ENCODE measurements at places on chromosomes 7 and 10.

DNA sequence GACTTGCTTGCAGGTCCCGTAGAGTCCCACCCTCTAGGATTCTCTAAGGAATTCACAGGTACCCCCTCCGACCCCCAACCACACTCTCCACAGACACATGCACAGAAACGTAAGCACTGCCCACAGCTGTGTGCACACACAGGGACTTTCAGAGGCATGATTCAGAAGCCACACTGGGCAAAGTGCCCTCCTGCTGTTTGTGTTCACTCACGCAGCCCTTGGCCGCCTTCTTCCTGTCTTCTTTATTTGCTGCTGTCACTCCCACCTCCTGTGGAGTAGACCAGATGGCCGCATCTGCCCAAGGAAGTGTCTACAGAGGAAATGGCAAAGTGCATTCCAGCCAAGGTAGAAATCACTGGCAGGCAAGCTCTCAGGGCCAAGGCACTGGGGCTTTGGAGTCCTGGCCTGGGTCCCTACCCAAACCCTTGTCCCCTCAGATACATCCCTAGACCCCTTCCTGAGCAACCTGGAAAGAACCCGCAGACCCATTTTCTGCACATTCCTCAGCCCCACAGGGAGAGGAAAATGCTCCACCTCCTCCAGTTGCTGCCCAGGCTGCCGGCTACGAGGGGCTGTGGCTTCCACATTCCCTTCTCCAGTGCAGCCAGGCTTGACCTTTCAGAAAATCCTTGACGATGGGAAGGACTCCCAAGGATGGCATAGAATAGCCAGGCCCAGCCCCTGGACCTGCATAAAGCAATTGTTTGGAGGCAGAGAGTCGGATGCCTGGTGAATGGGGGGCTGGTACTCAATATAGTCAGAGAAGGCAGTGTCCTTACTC lies 21.6 kb upstream of the GIMAP8 start:
- peak; percentile 87 for DNase-seq

DNA sequence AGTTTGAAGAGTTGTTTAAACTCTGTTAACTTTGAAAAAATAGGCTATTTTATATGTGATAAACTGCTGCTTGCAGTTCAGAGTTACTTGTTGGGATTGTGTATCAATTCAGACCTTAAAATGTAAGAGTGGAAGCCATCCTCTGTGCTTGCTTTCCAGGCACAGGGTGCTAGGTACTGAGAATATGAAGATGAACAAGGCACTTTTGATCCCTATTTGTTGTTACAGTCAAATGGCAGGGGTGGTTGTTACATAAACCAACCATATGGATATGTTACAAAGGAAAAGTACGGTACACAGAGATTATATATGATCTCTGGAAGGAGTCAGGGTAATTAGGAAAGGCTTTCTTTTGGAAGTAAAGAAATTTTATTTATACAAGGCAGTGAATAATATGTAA lies 63.8 kb downstream of the REEP3 start:
- DNase-seq, result no peak

DNA sequence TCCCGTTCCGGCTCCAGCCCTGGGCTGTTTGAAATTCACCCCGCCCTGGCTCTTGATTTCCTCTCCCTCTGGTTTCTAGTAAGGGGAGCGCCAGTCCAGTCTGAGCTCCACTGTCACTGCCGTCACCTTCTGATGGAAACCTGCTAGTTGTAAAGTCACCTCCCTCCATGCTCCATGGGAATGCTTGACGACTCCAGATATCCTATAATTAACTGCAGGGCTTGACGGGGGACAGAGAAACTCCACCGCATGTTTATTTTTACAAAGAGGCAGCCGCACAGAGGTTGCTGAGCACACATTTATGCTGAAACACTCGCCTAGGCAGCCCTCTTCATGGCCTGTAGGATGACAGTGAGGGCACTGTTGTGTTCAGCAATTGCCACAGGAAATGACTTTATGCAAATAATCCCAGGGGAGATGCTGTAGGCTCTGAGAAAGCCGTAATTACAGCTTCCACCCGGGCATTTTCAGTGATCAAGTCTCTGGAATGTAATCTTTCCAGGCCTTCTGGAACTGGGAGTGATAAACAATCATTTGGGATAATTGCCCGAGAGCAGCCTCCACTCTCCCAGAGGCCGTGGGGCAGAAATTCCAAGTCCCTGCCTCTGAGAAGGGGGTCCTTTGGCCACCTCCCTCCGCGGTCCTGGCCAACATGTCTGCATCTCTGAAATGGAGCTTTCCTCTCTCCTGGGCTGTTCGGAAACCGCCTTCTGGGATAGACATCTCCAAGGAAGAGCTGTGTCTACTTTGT lies 300.5 kb downstream of the KLF6 start:
- DNase-seq, result peak; percentile 55

GRCh38 chr10:92450896-92451295 lies 123.0 kb downstream of the IDE start:
- no peak for DNase-seq

- DNase-seq, result peak; percentile 93
Observed at GRCh38 chr10:33248638-33249037, 85.8 kb downstream of the NRP1 start.

DNA sequence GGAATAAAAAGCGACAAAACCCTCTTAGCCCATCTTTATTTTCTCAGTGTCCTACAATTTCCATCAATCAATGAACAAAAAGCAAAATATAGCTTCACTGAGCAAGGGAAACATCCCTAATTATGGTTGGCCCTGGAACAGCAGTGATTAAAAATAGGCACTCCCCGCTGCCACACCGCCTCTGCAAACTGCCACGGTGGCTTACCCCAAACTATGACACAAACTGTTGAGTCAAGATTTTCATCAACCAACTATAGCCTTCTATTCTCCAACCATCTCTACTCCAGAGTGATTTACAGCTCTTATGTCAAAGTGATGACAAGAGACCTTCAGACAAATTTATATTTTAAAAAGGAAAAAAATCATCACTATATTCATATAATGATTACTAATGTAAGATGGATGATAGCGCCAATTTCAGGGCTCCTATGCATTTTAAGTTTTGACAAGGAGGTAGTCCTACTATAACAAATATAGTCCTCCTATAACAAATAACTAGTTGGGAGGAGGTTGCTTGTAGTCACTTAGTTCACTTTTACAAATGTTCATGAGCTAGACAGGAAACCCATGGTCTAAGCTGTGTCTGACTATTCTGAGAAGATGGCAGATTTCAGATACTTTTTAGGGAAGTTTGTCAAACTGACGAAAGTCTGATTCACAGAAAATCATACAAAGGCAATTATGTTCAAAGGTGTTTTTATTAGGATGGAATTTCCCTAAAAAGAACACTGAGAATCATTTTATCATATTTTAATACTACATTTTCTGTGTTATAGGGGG lies 26.3 kb downstream of the DENND11 start:
- DNase-seq, result no peak

DNA sequence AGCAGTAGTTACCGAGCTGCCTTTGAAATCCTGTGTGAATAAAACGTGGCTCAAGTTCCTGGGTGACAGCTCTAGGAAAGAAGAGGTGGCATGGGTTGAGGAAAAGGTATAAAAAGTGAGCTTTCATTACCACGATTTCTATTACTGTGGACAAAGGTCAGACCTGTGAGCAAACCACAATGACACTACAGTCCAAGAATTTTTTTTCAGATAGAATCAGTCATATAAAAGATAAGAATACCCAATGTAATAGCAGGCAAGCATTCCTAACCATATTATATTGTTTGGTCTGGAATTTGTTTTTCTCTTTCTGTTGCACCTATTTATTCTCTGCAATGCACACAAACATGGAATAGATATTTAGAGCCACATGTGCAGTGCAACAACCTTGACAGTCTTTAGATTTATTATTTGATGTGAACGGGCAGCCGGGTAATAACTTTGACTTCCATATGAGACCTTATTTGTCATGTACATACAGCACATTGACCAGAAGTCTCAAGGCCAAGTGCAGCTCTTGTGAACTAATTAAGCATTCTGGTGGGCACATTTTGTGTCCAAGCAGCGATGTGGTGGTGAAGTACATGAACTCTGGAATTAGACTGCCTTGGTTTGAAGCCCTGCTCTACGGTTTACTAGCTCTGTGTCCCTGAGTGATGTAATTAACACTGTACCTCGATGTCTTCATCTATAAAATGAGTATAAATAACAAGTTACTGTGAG lies 156.8 kb downstream of the NRCAM start:
- DNase-seq, result peak; percentile 50

DNA sequence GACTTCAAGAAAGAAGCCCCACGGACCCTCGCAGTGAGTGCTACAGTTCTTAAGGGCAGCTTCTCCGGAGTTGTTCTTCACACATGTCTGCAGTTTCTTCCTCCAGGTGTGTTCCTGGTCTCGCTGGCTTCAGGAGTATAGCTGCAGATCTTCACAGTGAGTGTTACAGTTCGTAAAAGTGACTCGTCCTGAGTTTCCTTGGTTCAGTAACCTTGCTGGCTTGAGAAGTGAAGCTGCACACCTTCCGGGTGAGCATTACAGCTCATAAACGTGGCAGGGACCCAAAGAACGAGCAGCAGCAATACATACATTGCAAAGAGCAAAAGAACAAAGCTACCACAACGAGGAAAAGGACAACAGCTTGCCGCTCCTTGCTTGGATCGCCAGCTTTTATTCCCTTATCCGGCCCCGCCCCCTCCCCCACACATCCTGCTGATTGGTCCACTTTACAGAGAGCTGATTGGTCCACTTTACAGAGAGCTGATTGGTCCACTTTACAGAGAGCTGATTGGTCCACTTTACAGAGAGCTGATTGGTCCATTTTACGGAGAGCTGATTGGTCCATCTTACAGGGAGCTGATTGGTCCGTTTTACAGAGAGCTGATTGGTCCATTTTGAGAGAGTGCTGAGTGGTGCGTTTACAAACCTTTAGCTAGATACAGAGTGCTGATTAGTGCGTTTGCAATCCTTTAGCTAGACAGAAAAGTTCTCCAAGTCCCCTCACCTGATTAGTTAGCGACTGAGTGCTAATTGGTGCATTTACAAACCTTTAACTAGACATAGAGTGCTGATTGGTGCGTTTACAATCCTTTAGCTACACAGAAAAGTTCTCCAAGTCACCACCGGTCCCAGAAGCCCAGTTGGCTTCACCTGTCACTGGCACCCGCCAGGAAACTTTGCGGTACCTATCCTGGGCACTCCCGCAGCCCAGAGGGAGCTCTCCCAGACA lies 165.3 kb downstream of the AGMO start:
- DNase-seq, result no peak

DNA sequence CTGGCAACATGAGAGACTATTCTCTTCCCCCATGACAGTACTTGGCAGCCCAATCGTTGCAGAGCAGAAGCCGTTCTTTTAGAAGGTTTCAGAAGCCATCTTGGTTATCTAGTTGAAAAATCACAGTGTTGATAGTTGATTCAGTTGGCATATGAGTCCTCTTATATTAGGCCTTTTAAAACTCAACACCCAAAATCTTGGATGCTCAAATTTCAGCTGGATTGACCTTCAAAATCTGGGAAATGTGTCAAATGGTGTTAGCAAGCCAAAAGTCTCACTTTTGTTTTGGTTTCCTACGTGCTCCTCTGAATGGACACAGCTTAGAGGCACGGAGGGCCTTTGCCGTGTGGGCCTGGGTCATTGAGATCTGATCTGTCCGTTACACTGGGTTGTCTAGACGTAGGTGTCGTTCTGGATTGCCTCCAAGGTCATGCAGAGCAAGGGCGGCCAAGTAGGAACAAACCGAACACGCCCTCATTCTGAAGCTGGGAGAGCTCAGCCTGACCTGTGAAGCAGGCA lies 59.3 kb upstream of the BMPER start:
- DNase-seq, result no peak

DNA sequence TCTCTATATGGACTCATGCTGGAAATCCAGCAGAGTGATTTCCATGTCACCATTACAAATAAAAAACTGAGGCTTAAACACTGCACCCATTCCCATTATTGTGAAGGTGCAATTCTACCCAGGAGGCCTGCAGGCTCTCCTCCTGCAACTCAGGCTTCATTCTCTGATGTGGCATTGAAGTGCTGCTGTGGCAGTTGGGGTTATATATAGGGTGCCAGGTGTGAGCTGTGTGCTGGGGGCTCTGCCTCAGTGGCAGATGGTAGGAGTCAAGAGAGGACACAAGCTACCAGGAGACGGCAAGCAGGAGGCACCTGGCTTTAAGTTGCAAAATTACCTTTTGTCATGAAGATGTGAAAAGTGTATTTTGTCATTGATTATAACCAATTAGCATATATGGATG lies 21.3 kb downstream of the ZNF107 start:
- DNase-seq, result no peak

DNA sequence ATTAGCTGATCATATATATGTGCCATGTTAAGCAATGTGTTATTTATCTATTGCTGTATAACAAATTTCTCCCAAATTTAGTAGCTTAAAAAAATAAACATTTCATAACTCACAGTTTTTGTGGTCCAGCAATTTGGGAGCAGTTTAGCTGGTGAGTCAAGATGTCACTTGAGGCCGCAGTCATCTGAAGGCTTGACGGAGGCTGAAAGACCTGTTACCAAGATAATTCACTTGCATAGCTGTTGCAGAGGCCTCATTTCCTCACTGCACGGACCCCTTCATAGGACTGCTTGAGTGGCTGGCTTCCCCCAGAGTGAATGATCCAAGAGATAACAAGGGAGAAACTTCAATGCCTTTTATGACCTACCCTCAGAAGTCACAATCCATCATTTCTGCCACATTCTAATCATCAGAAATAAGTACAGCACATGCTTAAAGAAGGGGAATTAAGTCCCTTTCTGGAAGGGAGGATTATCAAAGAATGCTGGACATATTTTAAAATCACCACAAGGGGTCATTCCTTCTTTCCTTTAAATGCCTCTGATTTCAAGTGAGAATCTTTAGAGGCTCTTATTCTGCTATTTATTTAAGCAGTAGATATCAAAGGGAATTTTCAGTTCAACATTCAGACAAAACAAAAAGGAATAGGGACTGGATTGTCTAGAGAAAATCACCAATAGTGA lies 10.5 kb upstream of the SRPK2 start:
- peak; percentile 43 for DNase-seq

- no peak for DNase-seq
Observed at GRCh38 chr10:69973678-69974077, 79.0 kb upstream of the MACROH2A2 start.

DNA sequence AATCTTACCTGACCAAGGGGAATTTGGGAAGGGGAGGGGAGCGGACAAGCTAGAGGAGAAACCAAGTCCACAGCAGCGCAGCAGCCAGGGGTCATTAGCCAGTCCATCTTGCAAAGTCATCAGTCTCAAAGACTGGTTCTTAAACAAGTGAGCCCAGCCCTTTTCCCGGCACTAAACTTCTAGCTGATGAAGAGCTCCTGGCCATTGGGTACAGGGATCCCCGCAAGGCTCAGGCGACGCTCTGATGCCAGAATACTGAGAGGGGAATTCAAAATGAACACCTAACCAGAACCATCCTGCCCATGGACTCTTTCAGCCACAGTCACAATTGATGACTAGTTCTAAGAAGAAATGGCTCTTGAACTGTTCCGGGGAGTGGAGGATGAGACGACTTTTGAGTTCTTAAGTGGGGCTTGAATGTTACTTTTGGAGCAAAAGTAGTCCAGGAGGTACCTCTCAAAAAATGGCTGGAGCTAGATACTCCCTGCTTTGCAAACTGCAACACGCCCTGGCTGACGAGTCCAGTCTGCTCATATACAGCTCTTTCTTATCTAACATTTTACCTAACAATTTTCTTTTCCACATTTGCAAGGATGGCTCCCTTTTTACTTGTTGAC lies 2.5 kb upstream of the TWIST1 start:
- DNase-seq, result no peak

Measured in astrocyte of the spinal cord (primary cell).